ENCODE measurements at places on chromosomes 13 and 19.

- no peak for DNase-seq
Measured at GRCh38 chr19:6098574-6098973, 11.7 kb downstream of the RFX2 start.

GRCh38 chr19:55028757-55029156 lies 9.3 kb downstream of the GP6 start:
- DNase-seq, result no peak

DNA sequence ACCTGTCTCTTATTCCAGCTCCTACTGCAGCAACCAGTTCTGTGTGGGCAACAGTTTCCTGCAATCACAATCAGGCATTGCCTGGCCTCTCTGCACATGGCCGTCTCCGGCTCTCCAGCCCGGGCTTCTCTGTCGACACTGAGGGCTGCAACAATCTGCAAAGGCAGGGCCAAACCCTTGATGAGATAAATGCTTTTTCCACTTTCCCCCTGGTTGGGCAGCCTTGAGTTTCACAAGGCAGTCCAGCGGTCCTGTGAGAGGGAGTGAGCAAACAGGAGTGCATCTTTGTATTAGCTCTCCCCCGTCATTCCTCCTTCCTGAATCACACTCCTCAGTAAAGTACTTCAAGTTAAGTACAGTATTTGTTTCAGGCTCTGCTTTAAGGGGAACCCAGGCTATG lies 40.7 kb upstream of the VWA8 start:
- DNase-seq, result no peak

- no peak for DNase-seq
Measured at GRCh38 chr13:77028202-77028601, 1.2 kb upstream of the FBXL3 start.

- DNase-seq, result no peak
Measured at GRCh38 chr13:40407567-40407966, 258.9 kb downstream of the FOXO1 start.

- no peak for DNase-seq
Measured at GRCh38 chr13:54989418-54989817, 1960.8 kb downstream of the OLFM4 start.

- DNase-seq, result peak; percentile 85
Measured at GRCh38 chr19:3968556-3969434, 2.1 kb downstream of the DAPK3 start.

GRCh38 chr13:108227651-108228272 lies 9.6 kb downstream of the ABHD13 start:
- no peak for DNase-seq
